ENCODE measurements at places on chromosomes 6 and 20.

- DNase-seq: peak; percentile 89
These were observed 93.7 kb upstream of the PRDM1 start for GRCh38 chr6:105992315-105992961.

GRCh38 chr6:98047164-98047563 lies 764.1 kb upstream of the MMS22L start:
- no peak for DNase-seq

DNA sequence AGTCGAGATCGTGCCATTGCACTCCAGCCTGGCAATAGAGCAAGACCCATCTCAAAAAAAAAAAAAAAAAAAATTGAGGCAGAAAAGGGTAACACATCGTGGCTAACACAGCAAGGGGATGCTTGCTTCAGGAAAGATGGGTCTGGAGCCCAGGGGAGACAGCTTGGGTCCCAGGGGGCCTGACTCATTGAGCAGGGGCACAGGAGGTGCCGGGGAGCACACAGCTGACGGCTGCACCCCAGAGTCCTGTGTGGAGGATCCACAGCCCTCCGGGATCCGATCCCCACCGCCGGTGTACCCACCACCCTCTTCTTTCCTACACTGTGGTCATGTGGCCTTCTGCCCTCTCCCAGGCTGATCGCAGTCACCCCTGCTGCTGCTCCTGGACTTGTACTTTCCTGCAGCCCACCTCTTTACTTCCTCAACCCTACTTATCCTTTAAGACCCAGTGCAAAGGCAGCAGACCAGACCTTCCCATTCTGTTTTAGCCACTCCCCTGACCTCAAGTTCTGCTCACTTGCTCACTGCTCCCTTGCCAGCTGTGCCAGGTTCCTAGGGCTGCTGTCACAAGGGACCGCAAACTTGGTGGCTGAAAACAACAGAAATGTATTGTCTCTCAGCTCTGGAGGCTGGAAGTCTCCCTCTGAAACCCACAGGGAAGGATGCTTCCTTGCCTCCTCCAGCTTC lies 17.6 kb upstream of the EZR start:
- no peak for DNase-seq

DNA sequence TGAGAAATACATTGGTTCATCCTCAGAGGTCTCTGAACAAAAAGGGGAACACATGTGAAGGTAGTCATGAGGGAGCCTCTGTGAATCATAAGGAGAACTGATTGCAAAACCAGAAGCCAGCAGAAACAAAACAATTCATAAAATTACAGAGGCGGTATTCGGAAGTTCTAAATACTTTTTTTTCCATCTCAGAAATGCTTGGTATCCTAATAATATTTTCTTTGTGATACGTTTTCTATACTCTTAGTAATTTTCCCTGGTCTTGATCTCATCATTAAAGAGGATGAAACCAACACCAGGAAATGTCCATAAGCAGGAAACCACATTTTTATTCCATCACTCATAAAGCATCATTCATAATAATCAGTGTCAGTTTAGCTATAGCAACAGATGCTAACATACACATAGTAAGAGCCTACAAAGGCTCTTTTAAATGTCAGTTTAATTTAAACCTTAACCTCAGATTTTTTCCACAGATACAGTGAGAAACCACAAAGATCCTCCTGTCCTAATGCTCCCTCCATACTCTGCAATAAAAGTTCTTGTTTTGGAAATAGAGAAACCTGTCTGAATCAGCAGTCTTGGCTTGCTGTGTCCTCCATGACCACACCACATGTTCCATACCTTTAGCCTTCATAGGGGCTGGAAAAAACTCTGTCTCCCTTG lies 29.2 kb downstream of the SGK1 start:
- DNase-seq: no peak

DNA sequence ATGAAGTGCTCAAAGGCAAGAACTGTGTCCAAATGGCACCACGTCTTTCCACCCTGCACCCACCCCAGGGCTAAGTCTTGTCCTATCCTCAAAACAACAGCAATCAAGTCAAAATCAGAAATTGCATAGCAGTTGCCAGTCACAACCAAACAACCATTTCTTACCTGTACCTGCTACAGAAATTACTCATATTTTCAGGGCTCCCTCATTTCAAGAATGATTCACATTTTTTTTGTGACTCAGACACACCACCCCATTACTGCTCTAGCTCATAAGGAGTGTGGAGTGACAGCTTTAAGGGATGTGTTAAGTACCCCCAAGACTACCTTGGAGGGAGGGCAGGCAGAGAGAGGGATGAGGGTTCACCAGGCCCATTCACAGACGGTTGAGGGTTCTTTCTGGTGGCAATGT lies 111.7 kb downstream of the TRERF1 start:
- peak; percentile 65 for DNase-seq

DNA sequence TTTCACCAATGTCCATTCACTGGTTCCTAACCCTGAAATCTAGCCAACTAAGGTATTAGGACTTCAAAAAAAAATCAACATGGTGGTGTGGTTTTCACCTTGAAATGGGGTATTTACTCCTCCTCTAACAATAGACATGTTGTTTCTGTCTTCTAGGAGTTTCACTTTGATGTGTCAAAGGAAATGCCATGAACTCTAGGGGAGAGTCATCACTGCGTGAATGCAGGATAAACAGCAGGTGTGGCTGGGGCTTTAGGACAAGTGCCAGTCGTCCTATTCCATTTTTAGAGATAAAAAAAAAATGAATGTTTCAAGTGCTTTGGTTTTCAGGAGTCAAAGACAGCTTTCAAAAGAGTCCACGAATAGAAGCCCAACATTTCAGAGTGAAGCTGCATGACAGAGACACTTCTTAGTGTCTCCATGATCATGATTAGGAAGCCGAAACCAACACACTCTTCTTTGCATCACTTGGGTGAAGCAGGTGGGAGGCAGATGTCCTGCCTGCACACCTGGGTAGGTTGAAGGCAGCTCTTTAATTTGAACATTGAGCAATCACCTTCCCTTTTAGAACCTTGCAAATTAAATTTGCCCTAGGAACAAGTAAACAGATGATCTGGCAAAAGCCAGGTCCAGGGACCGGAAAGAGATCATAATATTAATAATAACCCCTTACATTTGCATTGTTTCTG lies 328.5 kb upstream of the PRDM1 start:
- DNase-seq: no peak

- DNase-seq: no peak
These were observed 165.5 kb upstream of the BMP5 start for GRCh38 chr6:56040889-56041301.

DNA sequence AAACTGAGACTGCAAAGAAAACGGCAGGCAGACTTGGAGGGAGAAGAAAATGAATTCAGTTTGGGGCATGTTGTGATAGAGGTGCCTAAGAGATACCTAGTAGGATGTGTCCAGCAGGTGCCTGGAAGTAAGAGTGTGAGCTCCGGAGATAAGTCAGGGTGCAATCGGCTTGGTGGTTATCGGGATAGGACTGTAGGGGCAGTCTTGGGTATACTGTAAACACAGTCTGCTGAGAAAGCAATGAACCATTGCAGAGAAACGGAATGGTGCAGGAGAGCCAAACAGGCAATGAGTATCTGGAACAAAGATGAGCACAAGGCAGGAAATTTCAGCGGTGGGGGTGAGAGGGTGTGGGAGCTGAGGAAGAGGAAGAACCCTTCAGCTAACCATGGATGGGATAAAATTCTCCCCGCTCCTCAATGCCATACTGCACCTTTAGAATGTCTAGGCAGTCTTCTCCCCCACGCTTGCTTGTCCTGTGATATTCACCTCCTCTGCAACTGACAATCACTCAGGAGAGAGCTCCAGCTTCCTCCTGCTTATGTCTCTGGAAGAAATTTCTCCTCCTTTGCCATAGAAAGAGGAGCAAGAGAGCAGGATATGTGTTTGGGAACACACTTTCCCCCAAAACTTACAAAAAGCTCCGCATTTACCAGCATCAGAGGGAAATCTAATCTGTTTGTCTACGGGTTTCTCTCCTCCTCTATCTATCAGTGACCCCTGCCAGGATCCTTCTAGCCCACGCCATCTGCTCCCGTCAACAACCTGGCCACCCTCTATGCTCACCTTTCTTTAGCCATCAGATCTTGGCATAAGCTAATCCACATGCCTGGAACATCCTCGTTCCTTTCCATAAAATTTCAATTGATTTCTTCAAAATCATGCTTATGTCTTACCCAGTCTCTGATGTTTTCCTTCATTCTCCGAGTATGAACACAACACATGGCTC lies 381.7 kb upstream of the JARID2 start:
- DNase-seq: no peak

DNA sequence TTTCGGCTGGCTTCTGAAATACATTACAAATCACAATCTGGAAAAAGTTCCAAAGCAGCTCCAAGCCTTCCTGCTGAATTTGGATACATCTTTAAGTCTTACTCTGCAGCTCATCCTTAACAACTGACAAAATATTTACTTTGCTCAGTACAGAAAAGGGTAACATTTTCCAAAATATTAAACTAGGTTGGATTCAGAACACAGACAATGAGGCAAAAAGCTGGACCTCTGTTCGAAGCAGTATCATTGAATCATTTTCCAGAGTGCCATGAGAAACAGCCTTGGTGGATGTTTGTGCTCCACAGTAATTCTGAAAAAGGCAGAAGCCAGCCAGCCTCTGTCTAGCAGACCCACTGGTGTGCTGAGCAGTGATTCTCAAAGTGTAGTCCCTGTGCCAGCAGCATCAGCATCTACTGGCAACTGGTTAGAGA lies 162.1 kb downstream of the AIG1 start:
- DNase-seq: no peak

DNA sequence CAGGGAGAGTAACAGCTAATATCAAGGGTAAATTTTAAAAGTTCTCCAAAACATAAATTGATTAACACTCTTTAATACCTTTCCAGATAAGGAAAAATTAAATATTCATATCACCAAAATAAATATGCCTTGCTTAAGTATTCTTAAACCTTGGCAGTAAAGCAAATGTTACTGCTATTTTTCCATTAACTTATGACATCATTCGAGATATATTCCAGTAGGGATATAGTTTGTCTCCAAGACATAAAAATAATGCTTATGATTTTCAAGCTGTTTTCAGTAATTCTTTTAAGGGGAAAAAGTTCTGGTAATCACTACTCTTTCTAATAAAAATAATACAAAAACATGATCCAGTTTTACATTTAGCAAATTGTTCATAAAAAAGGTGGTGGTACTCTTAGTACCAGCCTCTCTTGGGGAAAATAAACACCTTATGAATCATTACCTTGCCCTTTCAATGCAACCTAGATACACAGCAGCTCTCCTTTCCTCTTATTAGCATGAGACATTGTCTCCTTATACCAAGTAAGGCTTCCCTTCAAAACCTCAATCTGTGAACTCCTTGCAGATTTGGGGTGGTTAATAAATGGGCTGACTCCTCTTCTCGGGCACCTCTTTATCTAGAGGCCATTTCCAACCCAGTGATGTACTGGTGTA lies 31.5 kb upstream of the LTV1 start:
- DNase-seq: no peak

DNA sequence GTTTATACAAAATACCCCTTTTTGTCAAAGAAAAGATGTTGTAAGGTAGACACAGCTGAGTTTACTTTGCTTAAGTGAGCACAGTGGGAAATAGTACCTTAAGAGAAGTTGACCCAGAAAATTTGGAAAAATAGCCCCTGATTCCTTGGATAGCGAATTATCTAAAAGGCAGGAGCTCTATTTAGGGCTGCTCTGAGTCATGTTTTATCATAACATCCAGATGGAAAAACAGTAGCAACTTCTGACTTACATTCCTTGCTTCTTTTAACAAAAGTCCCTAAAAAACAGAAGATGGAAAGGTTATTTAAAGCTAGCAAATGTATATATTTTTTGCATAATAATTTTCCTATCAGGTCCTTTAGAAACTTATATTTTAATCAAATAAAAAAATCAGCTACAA lies 59.0 kb downstream of the THEMIS start:
- no peak for DNase-seq

Measured in stimulated activated CD8-positive, alpha-beta memory T cell treated with anti-CD3 and anti-CD28 coated beads, Interleukin-4, amount 100 ng/mL, for 48 hours (primary cell).